ENCODE measurements at places on chromosomes 13 and 19.

GRCh38 chr19:58479736-58480480 is 3.8 kb downstream of the ZNF446 start:
- no peak for DNase-seq

DNA sequence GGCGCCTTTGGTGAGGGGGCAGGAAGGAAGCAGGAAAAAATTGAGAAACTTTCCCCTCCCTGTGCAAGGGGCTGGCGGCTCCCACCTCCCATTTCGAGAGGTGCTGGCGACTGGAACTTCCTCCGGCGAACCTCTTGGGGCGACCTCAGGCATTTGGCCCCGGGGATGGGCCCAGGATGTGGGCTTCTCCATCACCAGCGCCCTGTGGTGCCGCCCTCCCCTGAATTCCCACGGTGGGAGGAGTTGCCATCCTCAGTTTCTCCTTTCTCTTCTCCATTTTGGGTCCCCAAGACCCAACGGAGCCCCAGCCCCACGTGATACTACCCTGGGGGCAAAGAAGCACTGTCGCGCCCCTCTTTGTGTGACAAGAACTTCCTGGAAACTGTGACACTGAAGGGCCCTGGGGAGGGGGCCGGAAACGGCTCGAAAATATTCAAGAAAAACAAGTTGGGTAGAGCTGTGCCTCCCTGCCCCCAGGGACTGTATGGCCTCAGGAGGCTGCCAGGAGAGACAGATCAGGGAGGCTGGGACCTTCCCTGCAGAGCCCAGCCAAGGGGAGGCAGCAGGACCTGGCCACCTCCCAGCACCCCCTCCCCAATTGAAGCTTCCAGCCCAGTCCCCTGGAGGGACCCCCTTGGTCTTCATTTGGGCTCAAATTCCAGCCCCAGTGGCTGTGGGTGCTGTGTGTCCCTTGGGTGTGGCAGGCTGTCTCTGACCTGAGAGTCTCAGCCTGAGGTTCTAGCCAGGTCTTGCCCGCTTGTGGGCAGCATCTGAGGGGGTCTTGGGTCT is 16.2 kb upstream of the AP1M2 start:
- no peak for DNase-seq

DNA sequence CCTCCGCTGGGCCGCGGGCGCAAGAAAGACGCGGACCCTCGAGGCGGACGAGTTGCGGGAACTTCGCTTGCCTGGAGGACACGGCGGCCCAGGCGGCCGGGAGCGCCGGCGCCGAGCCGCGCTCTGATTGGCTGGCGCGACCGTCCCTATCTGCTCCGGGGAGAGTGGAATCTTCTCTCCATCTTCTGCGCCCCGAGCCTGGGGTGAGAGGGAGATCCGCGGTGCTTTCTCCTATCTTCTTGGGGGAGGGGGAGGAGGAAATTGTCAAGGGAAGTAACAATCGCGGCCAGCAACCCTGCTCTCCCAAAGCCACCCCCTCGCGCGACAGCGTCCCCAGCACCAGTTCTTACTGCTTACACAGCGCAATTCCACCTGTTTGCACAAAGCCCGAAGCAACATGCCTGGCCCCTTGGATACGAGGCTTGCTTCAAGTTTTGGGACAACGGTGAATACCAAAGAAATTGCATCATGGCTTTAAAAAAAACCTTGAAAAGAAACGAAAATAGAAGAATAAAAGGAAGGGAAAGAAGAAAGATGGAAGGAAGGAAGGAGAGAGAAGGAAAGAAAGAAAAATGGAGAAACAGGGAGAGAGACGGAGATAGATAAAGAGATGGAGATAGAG is 4.8 kb downstream of the SOX21 start:
- DNase-seq: no peak

- no peak for DNase-seq
These were observed 262.1 kb downstream of the FGF9 start for GRCh38 chr13:21932996-21933395.

All from fibroblast of lung (primary cell).